ENCODE measurements at places on chromosomes 16 and 17. TPM values are rescaled to one million over a fixed set of nuclear protein-coding genes. Genes with fewer than 3 reads are reported as not detected.

TNP2 gene
- not detected for total RNA-seq

PHOSPHO1 gene
- not detected for total RNA-seq

KRTAP2-2 gene
- total RNA-seq, result not detected

CCDC154 gene
- 2.3 TPM for total RNA-seq

C16orf87 gene
- total RNA-seq, result 22.8 TPM

SPATA2L gene
- total RNA-seq, result 7.0 TPM

APOH gene
- total RNA-seq, result not detected
